NCI-H510A (cell line): ENCODE measurements at places on chromosomes 5 and 9.

DNA sequence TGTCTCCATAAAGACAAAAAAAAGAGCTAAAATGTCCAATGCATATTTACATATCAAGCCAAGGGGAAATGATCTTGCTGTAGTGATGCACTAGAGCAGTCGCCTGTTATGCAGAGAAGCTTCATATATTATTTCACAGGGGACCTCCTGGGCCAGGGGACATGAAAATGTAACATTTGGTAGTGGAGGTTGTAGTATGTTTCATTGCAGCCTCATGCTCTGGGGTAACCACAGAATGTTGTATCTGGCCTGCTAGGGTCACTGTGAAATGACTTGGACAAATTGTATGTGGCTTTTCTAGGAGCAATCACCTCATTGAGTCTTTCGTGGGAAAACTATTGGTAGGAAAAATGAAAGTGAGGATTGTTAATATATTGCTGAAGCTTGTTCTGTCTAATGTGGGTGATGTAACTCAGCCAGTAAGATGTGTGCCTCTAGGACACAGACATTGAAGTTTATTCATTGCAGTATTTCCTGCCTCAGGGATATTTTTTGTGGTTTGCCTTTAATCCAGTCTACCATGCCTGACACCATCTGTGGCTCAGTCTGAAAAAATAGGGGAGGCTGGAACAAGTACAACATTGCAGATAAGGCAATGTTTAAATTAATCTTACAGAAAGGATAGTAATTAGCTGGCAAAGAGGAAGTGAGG, 430.8 kb upstream of the TNC start:
- DNase-seq: no peak

DNA sequence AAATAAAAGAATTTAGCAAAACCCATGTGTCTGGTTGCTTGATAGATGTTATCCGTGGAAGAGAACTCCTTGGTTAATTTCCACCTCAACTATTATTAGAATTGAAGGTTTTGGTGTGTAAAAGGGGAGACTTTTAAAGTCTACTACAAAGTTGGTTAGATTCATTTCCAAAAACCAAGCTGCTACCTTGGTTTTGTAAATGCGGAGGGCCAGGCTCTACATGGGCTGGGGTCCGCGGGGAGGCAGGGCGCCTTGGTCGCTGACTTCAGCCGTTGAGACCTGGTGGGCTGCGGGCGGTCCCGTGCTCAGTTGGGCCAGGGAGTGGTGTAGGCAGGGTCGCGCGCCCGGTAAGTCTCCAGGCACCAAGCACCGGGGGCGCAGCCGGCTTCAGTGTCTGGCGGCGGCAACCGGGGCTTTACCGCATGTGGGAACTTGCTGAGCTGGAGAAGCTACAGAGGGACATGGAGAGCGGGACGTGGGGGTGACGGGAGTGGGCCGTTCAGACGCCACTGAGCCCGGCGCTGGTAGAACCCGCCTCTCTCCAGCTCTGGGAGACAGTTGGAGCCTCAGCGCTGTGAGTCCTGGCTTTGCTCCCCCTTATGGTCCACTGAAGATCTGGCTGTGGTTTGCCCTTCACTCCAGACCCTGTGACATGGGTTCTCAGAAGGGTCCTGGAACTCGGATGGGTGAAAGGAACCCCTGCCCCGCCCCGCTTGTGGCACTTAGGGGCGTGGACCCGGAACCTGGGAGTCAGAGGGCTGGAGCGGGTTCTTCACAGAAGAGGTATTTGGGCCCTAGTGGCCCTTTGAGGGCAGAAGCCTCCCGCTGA, 11.8 kb downstream of the NR2F1 start:
- DNase-seq: no peak

DNA sequence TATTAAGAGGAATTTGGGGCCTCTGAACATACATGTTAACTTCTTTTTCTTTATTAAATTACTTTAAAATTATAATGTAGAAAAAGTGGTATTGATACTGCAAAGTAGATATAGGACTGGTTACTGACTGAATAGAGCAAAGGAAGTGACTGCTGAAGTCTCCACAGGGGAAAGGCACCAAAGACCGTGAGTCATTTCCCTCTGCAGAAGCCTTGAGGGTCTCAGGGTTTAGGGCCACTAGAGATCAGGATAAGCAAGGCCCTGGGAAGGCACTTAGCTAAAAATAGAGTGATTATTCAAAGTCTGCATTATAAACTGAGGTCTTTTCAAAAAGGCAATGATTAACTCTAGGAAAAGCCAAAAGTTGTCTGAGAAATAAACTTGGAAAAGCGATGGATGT, 44.7 kb upstream of the ITGA1 start:
- no peak for DNase-seq

GRCh38 chr9:120379611-120380010, 200.4 kb downstream of the CDK5RAP2 start:
- no peak for DNase-seq

DNA sequence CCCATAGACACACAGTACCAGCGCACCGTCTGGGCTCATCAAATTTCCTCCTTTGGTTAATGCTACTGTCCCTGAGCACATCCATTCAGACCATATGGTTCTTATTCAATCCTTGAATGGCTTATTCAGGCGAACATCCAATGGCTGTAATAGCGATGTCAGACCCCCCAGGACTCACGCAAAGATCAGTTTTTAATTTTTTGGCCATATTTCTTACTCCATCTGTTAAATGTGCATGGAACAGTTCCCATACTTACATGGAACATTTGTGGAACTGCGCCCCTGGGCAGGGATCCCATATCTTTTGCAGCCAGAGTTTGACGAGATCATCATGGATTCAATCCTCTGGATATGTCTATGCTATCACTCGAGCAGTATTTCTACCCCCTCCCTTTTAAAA, 213.2 kb downstream of the ADAMTS6 start:
- DNase-seq: no peak

DNA sequence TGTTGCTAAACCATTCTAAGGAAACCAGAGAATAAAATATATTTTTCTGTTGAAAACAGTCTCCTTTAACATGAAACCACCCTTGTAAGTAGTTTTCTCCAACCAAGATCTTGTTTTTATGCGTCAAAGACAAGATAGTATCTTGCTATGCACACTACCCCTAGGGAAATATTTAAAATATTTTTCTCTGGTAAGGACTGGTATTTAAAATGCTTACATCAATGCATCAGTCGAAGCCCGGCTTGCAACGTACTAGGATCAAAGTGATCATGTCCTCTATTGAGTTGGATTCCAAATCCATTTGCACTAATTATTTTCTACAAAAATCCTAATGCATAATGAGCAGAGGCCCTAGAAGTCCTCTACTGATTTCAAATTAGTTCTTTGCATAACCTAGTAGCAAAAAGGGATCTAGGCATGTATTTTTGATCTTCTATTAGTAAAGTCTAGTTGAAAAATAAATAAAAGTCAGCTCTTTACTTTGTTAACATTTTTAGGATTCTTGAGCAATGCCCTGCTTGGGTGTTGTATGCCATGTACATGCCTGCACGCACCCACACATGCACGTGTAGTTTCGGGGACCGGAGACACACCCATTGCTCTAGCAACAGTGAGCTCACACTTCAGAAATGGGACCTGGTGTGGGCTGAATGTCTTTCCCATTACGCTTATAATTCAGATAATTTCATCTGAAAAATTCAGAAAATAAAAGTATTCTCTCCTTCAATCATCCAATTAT, 165.0 kb upstream of the GPR151 start:
- no peak for DNase-seq

DNA sequence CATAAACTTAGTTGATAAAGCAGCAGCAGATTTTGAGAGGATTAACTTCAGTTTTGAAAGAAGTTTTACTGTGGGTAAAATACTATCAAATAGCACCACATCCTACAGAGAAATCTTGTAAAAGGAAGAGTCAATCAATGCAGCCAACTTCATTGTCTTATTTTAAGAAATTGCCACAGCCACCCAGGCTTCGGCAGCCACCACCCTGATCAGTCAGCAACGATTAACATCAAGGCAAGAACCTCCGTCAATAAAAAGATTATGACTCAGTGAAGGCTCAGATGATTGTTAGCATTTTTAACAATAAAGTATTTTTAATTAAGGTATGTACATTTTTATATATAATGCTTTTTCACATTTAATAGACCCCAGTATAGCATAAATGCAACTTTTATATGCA, 122.3 kb upstream of the NR4A3 start:
- no peak for DNase-seq

GRCh38 chr5:157449011-157449723, 10.8 kb upstream of the NIPAL4 start:
- DNase-seq: no peak

DNA sequence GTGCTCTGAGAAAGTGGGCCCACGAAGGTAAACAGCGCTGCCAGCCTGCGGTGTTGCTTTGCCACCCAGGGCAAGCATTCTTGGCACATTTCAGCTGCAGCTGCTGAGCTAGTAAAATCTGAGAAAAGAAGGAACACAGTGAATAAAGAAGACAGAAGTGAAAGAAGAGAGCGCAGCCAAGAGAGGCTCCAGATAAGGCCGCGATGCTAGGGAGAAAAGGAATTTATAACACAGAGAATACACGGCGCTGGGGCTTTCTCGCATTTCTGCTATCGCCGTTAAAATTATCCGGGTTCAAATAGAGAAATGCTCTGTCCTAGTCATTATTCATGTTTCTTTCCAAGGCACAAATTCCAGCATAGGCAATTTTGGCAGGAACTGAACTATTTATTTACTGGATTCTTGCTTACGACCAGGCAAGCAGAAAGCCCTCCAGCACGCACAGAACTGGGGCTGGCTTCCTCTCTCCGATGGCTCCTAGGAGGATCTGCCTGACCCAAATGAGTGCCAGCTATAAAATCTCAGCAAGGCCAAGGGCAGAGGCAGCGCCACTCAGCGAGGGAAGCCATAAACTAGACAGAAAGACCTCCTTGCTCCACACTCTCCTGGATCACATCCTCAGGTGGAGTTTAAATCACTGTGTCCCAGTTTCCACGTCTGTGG, 111.2 kb downstream of the ATPSCKMT start:
- DNase-seq: no peak

DNA sequence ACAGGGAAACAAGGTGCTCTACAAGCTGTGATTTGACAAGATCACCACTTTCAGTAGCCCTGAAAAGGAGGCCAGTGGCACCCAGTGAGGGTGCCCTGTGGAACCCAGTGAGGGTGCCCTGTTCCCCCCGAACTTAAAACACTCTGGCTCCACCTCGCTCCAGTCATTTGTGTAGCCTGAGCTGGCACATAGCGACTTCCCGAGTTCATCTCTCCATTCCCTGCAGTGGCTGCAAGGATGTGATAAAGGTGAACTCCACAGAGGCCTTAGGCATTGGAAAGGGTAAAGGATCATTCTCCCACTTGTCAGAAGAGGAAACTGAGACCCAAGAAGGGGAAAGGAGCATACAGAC, 21.9 kb upstream of the ANXA6 start:
- no peak for DNase-seq

- no peak for DNase-seq
These were observed 555.0 kb downstream of the PRR16 start for GRCh38 chr5:121019106-121019505.

GRCh38 chr5:10653043-10653442, 89.2 kb downstream of the ANKRD33B start:
- DNase-seq: no peak

GRCh38 chr5:38827525-38827924, 18.3 kb upstream of the OSMR start:
- no peak for DNase-seq

GRCh38 chr9:136002215-136002614, 41.0 kb upstream of the UBAC1 start:
- DNase-seq: no peak

DNA sequence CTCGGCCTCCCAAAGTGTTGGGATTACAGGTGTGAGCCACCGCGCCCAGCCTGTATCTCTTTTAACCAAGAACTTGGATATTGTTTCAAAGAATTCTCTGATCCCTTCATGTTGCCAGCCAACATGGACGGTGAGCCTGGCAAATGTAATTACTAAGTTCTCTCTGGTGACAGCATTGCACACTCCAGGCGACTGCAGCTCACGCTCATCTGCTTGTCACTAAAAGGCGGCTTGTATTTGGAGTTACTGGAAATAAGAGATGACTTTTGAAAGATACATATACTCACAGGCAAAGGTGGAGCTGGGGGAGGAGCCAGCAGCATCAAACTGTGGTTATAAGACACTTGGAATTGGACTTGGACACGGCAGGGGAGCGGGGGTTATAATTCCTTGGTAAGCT, 172.3 kb downstream of the SLIT3 start:
- DNase-seq: no peak

DNA sequence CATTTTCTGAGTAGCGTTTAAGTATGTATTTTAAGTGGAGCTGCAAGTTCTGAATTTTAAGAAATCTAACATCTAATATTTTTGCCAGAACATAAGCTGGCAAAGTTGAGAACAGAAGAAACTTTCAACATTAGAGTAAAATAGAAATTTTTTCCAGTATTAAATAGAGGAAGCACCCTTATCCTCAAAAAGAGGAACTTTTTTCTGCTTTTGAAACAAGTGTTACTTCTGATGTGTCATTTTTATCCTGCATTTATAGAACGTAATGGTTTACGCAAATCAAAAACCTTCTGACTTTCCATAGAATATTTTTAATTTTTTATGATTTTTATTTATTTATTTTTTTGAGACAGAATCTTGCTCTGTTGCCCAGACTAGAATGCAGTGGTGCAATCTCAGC, 21.8 kb downstream of the ZBED3 start:
- no peak for DNase-seq

- peak; percentile 14 for DNase-seq
These were observed 17.8 kb upstream of the BHMT start for GRCh38 chr5:79093762-79094161.

GRCh38 chr9:96317335-96317980, 15.5 kb upstream of the HSD17B3 start:
- DNase-seq: no peak

DNA sequence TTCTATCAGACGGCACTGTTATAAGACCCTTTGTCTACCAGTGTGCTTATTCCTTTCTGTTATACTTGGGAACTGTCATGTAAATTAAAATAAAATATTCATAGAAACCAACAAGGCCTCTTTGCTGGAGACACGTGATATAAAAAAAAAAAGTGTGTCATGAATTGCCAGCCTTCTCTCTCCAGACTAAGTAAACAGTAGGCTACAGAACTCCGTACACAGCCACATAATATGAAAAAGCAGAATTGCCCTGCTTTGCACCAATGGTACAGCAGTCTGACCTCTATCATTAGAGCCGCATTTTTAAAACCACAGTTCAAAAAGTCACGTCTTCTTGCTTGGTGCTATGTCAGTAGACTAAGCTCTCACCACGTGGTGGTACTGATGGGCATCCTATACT, 231.3 kb downstream of the SEMA5A start:
- no peak for DNase-seq

- no peak for DNase-seq
These were observed 3.6 kb downstream of the B4GALT1 start for GRCh38 chr9:33163433-33164137.
